GM04503 (cell line): ENCODE measurements at places on chromosomes 16 and 17.
A peak's percentile ranks its signal among the peaks of the same experiment; 100 is the strongest.

GRCh38 chr17:28247671-28248555 lies 71.1 kb upstream of the TMEM97 start:
- no peak for DNase-seq

GRCh38 chr16:88896238-88897070 lies 30.0 kb upstream of the PABPN1L start:
- no peak for DNase-seq

GRCh38 chr17:41935641-41936040 lies 5.2 kb downstream of the ODAD4 start:
- no peak for DNase-seq

DNA sequence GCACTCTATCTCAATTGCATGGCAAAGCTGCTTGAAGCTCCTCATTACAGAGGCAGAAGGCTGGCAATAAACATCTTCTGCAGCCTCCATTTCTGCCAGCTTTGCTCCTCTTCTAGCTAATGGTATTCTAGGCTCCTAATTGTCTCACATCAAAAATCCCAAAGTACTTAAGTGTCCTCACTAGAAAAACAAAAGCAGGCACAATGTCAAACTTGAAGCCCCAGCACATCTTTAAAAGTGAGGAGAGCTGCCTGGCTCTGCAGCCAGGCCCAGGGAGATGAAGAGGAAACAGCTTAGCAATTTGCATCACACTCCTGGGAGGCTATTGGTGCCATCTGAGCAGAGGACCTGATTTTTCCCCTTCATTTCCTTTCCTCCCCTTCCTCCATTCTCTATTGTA lies 197.1 kb downstream of the KCNJ2 start:
- DNase-seq: no peak

DNA sequence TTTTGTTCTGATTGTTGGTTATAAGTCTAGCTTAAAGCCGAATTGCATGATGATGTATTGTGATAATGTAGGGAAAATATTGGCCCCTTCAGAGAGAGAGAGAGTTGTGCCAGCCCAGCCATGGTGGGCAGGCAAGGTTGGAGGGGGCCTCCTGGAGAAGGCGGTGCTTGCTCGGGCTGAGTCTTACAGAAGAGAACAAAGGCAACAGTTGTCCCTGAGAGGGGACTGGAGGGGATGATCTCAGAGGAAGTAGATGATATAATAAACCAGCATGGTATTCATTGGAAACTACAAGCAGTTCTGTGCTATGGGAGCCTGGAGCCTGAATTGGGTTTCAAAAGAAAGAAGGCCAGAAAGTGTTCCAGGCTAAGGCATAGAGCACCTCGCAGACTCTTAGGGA lies 173.8 kb downstream of the RPTOR start:
- no peak for DNase-seq

DNA sequence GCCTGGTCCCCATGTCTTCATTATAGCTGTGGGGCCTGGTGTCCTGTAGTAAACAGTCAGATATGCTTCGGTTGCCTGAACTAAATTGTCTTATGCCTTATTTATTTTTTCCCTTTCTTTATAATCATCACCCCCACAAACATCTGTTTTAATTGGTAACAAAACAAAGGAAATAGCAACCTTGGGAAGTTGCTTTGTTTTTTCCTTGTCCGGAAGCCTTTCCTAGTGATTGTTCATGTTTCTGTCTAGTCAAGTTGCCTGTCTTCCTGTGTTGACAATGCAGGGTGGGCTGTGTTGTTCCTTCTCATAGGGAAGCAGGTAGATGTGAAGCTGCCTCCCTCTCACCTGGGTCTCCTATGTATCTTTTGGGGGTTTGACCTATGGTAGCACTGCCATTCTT lies 16.7 kb downstream of the PGS1 start:
- no peak for DNase-seq

DNA sequence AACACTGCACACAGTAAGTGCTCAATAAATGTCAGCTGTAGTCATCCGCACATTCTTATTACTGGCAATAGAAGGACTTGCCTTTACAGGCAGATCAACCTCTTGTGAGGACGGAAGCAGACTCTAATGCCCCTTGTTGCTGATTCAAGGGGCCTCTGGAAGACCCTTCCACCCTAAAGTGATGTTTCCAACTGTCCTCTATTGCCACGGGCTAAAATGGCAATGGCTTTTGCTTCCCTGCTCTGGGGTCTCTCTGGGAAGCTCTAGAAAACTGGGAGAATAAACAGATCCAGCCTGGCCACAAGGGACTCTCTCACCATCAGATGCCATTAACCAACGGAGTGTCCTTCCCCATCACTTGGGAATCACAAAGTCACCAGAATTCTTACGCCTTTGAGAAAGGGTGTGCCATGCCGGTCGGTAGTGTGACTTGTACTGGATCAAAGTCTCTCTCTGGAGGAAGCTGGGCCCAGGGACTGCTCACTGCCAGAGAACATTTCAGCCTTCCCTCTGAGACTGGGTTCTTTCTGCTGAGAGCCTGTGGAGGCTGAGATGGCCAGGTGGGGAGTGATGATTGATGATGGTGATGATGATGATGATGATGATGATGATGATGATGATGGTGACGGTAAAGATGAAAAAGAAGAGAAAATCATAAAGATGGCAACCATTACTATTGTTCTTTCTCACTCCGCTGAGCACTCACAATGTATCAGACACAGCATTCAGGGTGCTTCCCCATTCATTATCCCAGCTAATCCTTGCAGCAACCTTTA lies 146.8 kb downstream of the CYLD start:
- no peak for DNase-seq

DNA sequence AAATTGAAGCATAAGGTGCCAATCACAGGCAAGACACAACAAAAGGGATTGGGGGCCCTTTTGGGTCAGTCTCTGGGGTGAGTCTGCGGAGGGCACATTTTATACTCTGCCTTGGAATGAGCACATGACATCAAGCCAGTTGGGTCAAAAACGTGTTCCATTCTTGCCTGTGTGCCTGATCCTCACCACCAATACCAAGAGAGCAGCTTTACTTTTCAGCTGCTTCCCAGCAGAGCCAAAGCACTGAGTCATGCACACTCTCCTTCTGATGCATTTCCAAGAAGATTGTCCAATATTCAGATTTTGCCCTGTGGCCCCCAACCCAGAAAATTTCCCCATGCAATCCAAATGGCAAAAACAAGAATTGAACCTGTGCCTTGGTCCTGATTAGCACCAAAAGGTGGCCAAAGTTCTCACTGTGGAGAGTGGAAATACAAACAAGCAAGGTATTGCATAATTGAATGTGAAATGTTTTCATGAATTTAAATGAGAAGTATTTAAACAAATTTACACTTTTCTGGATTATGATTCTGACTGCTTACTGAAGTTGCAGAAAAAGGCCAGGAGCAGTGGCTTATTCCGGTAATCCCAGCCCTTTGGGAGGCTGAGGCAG lies 217.8 kb upstream of the SOX9 start:
- DNase-seq: no peak

- no peak for DNase-seq
Measured at GRCh38 chr17:3527896-3528295, 29.7 kb downstream of the TRPV3 start.

GRCh38 chr16:83005653-83006160 lies 378.9 kb downstream of the CDH13 start:
- no peak for DNase-seq

DNA sequence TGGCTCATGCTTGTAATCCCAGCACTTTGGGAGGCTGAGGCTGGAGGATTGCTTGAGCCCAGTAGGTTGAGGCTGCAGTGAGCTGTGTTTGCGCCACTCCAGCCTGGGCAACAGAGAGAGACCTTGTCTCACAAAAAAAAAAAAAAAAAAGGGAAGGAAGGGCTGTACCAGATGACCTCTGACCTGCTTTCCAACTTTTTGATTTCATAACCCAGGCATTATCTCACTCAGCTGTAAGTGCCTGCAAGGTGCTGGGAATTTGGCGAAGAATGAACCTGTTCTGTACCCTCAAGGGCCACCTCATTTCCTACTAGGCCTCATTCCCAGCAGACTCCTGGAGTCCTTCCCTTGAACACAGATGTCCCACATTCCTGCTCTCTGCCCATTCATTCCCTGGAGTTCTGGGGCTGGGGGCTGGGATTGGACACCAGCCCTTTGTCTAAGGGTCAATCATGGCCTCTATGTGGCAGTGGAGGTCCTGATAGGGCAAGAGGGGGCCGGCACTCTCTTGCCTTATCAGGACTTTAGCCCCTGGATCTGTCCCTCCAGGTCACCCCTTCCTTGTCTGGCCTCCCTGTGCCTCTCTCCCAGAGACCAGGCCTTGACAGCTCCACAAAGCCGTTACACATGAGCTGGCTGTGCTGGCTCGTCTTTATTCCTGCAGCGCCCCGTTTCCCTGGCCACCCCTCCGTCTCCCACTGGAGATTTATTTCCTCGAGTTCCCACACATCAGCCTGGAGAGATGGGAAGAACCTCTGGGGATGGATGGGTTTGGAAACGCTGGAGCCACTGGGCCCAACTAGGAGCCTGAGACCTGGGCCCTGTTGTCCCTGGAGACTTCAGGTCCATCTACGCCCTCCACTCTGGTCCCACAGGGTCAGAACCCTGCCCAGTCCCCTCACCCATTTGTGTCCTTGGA lies 821 bp upstream of the GFAP start:
- no peak for DNase-seq

DNA sequence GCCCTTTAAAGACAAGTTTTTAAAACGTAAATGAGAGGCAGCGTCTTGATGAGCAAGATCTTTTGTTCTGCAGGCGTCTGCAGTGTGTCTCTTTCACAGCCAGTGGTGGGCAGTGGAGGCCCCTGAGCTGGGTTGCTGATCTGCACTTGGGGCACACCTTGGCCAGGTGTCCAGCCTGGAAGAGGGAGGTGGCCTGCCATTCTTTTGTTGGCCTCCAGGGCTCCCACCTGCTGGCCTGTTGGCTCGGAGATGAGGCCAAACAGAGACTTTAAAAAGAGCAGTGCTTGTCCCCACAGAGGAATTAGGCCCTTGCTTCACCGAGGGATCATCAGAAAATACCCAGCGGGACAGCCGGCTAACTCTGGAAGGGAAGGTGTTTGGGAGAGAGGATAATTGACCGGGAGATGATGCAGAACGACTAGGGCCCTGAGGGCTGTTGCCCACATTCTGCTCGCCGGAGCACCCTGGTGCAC lies 145.9 kb upstream of the PLCG2 start:
- DNase-seq: no peak

DNA sequence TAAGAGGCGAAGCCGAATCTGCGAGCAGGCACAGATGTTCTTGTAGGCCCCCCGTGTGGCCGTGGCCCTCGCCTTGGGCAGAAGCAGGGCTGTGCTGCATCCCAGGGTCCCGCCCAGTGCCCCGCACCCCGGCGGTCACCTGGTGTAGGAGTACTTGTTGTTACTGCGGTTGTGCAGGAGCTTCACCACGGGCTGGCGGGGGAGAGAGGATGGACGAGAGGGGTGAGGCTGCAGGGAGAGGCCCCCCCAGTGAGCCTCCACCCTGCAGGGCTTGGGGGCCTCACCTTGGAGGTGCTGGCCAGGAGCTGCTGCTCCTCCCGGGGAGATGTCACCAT lies 11.4 kb downstream of the ASPHD1 start:
- DNase-seq: no peak

DNA sequence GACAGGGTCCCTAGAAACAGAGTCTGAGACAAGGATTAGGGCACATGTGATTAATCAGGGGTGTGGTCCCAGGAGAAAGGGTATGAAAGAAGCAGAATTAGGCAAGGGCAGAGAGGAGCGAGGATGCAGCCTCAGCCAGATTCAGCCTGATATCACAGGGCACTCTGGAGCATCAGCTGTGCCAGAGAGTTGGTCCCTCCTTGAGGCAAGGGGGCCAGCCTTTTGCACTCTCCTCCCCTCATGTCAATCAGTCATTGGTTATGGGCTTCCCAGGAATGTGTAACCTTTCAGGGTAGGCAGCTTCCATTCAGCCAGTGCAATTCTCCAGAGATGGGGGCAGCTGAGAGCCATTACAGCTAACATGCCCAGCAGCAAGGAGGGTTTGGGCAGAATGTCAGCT lies 152.6 kb upstream of the LHX1 start:
- no peak for DNase-seq

- DNase-seq: no peak
Measured at GRCh38 chr16:77332792-77333191, 102.0 kb downstream of the ADAMTS18 start.

GRCh38 chr17:66679631-66680517 lies 155.0 kb upstream of the CACNG5 start:
- no peak for DNase-seq

GRCh38 chr17:81923302-81924260 lies 4.0 kb downstream of the MAFG start:
- no peak for DNase-seq

- peak; percentile 51 for DNase-seq
Measured at GRCh38 chr17:61805399-61805798, 57.9 kb downstream of the BRIP1 start.

DNA sequence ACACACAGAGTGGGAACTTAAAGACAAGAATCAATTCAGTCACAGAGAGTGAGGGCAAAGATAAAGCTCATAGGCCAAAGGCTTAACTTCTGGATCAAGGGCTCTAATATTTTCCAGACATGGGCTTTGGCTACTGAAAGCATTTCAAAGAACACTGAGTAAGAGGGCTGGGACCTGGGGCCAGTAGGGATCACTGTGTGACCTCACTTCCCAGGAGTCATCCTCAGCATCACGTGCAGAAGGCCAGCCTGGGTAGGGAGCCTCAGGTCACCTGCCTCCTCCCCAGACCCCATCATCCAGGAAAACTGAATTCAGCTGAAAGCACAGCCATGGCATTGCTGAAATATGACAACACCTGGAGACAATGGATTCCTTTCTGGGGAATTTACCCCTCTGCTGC lies 163.5 kb downstream of the RAB11FIP4 start:
- no peak for DNase-seq

DNA sequence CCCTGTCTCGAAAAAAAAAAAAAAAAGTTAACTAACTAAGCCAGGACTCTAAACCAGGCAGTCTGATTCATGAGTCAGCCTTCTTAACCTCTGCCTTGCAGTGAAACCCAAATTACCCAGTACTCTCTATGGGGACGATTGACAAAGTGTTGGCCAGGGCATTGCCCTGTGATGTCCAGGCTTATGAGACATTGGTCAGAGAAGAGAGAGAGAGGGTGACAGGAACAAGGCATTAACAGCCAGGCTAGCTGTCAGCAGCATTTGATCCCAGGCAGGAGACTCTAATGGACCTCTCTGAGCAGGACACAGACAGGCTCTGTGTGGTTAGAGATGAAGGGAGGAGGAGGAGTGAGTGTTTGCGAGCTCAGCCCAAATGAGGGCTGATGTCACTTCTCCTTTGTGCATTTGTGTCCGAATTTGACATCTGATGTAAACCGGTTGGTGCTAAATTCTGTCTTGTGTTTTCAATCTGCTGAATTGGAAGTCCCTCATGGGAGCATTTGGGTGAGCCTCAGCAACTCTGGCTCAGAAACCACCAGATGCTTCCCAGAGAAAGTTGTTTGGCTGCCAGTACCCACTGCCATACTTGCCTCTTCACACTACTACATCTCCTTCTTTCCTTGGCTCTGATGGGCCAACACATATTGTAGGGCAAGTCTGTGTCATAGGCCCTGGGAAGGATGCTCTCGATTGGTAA lies 4.3 kb upstream of the MYL4 start:
- no peak for DNase-seq
